ENCODE measurements at places on chromosomes 6 and 20.

GRCh38 chr6:159301277-159301676 is 132.1 kb downstream of the FNDC1 start:
- no peak for DNase-seq

DNA sequence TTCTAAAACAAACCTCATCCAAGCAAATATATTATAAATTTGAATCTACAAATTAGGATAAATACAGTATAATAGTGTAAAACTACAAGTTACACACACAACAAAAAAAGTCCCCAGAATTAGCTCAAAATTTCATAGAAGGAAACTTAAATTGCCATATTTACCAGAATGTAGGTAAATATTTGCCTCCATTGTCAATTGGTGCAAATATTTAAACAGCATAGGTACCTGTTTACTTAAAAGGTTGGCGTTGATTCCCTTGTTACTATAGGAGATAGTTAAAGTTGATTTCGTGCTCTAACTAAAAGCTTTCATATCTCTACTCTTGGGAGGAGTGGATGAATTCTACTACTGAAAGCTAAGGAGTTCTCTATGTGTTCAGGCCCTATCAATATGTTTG is 111.6 kb upstream of the TENT5A start:
- no peak for DNase-seq

GRCh38 chr6:34645627-34646026 is 50.9 kb downstream of the ILRUN start:
- DNase-seq = no peak

- DNase-seq = no peak
Measured at GRCh38 chr6:158061709-158062461, 80.2 kb downstream of the SYNJ2 start.

DNA sequence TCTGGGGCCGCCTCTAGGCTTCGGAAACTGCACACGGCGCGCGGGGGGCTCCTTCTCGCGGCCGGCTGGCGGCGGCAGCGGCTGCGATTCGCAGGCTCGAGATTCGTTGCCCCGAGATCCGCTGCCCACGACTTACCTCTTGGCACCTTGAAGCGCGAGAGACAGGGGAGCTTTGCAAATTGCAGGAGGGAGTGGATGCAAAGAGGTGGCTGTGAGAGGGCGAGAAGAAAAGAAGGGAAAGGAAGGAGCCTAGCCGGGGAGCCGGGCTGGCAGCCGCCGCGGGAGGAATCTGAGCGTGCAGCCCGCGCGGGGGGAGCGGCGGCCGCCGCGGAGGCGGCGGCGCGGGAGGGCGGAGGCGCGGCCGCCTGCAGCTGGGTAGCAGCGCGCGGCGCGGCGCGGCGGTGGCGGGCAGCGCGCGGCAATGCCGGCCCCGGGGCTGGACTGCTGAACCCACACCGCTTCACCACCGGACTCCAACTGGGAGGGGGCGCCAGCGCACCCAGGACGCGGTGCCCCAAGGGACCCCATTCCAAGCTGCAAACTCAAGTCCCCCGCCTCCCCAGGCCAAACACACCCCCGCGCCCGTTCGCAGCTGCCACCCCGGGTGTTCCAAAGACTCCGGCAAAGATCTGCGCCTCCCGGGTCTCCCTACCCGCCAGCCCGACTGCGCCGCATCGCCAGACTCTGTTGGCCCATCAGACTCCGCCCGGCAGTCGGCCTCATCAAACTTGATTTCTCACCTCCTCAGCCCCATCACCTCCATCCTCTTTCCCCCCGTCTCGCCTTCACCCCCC is 44.2 kb upstream of the SUPT3H start:
- peak; percentile 65 for DNase-seq

DNA sequence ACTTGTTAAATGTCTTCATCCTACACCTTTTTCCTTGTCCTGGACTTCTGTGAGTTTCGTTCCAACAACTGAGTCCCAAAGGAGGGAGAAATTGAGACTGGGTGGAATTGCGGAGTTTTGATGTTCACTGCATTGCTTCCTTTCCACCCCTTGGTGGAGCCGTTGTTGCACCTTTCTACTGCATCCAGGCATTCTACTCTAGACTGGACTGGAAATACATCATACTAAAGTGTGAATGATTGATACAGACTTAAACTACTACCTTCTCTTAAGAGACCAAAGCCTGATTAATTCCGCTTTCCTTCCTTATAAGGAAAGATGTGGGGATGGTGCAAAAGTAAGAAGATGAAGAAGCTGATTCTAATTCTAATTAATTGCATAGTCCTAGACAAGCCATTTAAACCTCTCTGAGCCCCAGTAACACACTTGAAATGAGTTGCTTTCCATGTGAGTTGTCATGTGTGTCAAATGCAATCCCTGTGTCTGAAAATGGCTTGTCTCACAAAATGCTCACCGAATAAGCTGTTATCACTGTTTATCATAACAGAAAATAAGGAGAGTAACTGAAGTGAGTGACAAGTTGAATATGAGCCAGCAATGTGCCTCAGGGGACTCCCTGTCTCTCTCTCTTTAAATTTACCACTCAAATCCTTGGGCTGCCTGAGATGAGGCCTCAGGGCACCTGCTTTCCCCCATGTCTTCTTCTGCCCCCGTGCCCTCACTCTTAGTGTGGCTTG is 338.3 kb upstream of the CHD6 start:
- peak; percentile 19 for DNase-seq

Data from kidney (tissue), 22 donors.